Caki2 (cell line): ENCODE measurements at places on chromosomes 4 and X.

- DNase-seq = peak; percentile 72
Measured at GRCh38 chr4:76208005-76208765, 5.4 kb downstream of the SCARB2 start.

DNA sequence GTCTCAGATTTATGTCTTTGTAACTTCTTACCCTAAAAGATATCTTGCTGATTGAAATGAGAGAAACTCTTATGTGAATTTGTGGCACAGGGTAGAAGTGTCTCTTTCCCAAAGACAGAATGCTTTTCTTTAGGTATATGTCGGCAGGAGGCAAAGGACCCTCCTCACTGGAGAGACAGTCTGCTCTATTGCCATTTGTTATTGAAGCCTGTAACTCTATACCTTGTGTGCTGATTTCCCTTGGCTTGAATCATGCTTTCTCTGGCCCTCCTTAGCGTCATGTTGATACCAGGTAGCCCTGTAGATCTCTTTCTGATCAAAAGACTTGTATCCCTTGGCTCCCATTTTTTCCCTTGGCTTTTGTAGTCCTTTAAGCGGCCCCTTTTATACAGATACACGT, 284.3 kb downstream of the CXXC4 start:
- no peak for DNase-seq

GRCh38 chr4:117550085-117550484, 464.7 kb upstream of the TRAM1L1 start:
- no peak for DNase-seq

DNA sequence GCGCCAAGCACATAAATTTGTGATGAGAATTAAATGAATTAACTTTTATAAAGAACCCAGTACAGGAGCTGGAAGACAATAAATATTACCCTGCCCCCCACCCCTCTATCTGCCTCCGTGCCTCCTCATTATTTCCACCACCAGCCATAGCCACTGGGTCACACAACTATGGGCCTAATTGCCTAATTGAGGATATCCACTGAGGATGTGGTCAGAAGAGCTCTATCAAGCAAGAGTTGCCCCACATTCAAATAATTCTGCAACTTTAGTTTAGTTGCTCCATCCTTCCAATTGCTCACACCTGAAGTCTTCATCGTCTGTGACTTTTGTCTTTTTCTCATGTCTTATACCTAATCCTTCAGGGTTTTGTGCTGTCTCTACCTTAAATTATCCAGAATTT, 9.5 kb upstream of the CXCL8 start:
- no peak for DNase-seq

- no peak for DNase-seq
Measured at GRCh38 chr4:188988131-188988530, 848.9 kb downstream of the TRIML1 start.

DNA sequence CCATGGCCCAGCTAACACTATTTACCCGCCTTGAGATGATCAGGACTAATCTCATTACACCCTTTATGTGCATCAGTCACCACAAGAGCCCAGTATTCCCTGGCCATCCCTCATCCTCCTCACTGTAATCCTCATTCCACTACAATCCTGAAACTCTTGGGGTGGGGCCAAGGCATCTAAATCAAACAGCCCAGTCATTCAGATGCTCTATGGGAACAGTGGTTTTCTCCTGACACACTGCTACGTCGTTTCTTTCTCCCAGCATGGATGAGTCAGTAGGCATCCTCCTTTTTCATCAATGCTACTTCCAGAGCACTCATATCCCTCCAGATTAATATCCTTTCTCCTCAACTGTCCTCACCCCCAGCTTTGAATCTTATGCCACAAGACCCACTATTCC, 5.6 kb downstream of the SDAD1 start:
- DNase-seq = no peak
